ENCODE measurements at places on chromosomes 4 and X. TPM values are rescaled to one million over a fixed set of nuclear protein-coding genes. Genes with fewer than 3 reads are reported as not detected.

- DNase-seq: no peak
Observed at GRCh38 chrX:50402886-50403285, 67.7 kb downstream of the DGKK start.

DNA sequence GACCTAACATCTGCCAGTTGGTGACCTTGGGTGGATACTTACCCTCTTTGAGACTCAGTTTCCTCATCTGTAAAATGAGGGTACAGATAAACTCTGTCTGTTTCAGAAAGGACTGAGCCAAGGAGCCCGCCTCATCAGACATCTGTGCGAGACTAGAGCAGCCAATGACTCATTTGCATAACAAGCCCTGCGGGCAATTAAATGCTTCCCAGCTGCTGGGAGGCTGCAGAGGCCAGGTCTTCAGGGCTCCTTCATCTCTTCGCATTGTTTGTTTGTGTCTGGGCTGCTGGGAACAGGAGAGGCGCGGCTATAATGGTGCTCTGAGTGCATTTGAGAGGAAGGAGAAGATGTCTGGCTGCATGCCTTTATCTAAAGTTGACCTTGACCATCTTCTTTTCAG, 85.0 kb downstream of the ADRA2C start:
- DNase-seq: no peak

MAGEA12 gene
- total RNA-seq: not detected

GRCh38 chr4:184812651-184813181, 13.1 kb downstream of the ACSL1 start:
- DNase-seq: no peak

QRFPR gene
- 0.78 TPM for total RNA-seq

TRIM60 gene
- total RNA-seq: not detected

GRCh38 chrX:94107981-94108380, 434.0 kb downstream of the FAM133A start:
- no peak for DNase-seq

CSAG3 gene
- total RNA-seq: not detected

GRCh38 chr4:117134386-117134785, 49.0 kb upstream of the TRAM1L1 start:
- no peak for DNase-seq

DNA sequence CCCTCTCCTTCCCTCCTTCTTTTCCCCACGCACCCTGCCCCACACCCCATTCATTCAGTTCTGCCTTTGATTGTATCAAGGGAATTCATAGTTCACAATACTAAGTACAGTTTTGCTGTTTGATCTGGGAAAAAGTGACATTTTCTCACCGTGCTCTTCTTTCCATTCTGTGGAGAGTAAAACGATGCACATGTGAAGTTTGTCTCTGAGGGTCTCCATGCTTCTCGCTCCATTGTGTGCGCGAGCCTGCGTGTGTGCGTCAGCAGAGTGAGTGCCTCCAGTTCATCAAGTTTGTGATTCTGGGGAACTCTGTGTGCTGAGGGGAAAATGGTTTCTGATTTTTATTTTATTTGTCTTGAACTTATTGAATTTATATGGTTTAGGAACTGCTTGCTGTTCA, 1.9 kb downstream of the STK26 start:
- DNase-seq: no peak

HTATSF1 gene
- total RNA-seq: 54.7 TPM

ATP6AP2 gene
- total RNA-seq: 41.0 TPM

GRCh38 chr4:77797239-77797638, 21.9 kb downstream of the CNOT6L start:
- no peak for DNase-seq

GRCh38 chrX:12390301-12390700, 252.0 kb downstream of the FRMPD4 start:
- DNase-seq: no peak

APBB2 gene
- 22.5 TPM for total RNA-seq

AFP gene
- not detected for total RNA-seq

Data from Right ventricle myocardium superior (tissue), 1 donor.